GF-D8 (cell line): ENCODE measurements at places on chromosomes 5 and 9.

GRCh38 chr5:160960592-160960991, 108.6 kb upstream of the ATP10B start:
- DNase-seq: no peak

GRCh38 chr5:149400304-149400703, 21.2 kb upstream of the IL17B start:
- DNase-seq: no peak

DNA sequence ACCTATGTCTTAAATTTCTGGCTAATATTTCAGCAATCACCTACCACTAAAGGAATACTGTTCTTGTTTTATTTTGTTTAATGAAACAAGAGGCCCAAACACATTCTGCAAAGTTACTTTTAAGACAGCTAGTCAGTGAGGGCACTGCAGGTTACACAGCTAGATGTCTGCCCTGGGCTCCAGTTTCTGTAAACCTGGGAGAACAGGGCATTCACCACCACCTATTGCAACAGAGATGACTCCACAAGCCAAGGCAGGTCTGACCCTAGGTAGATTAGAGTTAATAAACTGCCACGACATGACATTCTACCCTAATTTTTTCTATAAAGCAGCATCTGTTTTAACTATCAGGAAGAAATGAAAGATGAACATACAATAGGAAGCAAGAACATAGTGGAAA, 90.8 kb downstream of the SLF1 start:
- DNase-seq: no peak

DNA sequence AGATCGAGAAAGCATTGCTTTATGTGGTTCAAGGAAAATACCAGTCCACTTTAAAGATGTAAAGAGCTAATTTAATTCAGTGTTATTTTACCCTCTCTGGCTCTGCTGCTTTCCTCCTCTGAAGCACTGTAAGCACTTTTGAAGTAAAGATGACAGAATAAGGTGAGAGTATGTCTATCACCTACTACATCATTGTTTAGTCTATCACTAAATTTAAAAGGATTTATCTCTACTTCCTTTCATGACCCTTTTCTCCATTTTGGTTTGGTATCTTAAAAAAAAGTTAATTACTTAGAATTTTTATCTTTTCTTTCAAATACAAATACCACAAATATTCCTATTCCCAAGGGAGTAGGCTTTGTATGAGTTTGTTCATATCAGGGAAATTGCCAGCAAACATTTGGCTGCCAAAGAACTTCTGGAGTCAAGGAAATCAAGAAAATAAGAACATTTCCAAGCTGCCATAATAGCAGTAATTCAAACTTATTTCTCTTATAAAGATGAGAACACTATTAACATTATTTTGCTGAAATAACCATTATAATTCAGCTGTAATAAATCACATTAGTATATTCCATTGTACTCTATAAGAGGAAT, 77.8 kb downstream of the SLC38A9 start:
- DNase-seq: no peak

- DNase-seq: no peak
Measured at GRCh38 chr5:127024821-127025220, 5.5 kb downstream of the MARCHF3 start.

DNA sequence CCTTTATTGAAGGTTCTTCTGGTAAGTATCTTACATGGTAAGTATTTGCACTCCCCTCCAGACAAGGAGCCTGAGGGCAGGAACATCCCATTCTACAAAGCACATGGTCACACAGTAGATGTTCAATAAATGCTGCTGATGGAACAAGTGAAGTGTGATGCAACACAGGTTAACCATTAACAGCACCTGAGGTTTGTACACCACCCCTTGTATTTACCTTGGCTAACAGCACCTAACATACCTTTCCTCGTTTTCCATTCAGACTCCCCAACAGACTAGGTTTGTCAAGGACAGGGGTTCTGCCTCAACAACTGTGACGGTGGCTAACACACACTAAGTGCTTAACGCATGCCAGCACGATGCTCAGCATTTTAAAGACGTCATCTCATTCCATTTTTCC, 213.6 kb downstream of the MAPKAP1 start:
- no peak for DNase-seq

- DNase-seq: peak; percentile 54
Measured at GRCh38 chr5:10760096-10760920, 726 bp downstream of the DAP start.

- no peak for DNase-seq
Measured at GRCh38 chr9:136862849-136863622, 3.1 kb downstream of the EDF1 start.

- DNase-seq: no peak
Measured at GRCh38 chr9:124256517-124257069, 1.2 kb upstream of the NEK6 start.

DNA sequence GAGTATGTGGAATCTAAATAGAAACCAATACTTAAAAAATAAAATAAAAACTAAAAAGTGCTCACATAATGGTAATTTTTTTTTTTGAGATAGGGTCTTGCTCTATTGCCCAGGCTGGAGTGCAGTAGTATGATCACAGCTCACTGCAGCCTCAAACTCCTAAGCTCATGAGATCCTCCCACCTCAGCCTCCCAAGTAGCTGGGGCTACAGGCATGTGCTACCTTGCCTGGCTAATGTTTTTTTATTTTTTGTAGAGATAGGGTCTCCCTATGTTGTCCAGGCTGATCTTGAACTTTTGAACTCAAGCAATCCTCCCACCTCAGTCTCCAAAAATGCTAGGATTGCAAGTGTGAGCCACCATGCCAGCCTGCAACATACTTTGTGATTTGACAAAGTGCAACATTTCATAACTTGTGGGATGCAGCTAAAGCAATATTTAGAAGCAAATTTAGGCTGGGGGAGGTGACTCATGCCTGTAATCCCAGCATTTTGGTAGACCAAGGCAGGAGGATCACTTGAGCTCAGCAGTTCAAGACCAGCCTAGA, 18.4 kb downstream of the AP3B1 start:
- DNase-seq: no peak

DNA sequence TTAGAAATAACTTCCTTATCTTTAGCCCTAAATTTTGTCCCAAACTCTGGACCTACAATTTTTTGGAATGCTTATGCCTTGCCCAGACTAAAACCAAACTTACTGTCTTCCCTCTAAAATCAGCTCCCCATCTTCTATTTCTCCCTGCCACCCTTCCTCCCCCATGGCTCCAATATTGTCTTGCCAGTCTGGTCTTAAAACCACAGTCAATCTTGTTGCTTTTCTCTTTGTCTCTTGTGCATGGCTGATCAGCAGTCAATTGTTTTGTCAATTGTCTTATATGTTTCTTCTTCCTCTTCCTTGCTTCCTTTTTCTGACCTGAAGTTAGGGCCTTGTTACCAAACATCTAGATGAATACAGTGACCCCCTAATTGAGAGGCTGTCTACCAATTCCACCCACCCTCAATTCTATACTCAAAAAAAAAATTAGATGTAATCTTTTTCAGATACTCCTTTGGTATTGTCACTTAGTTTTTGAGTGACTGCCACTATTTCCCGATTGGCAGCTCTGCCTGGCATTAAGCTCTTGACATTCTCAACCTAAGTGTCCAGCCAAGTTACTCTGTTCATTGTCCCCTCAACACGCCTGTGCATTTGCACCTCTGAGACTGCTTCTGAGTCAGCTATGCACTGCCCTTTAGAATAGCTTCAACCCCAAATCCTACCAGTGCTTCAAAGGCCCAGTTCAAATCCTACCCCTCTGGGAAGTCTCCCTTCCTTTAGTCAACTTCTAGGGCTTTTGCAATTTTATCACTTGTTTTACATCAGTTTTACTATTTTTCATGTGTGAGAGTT, 2.5 kb downstream of the PDCD1LG2 start:
- no peak for DNase-seq

GRCh38 chr5:59637884-59638580, 255.5 kb downstream of the PDE4D start:
- DNase-seq: no peak

DNA sequence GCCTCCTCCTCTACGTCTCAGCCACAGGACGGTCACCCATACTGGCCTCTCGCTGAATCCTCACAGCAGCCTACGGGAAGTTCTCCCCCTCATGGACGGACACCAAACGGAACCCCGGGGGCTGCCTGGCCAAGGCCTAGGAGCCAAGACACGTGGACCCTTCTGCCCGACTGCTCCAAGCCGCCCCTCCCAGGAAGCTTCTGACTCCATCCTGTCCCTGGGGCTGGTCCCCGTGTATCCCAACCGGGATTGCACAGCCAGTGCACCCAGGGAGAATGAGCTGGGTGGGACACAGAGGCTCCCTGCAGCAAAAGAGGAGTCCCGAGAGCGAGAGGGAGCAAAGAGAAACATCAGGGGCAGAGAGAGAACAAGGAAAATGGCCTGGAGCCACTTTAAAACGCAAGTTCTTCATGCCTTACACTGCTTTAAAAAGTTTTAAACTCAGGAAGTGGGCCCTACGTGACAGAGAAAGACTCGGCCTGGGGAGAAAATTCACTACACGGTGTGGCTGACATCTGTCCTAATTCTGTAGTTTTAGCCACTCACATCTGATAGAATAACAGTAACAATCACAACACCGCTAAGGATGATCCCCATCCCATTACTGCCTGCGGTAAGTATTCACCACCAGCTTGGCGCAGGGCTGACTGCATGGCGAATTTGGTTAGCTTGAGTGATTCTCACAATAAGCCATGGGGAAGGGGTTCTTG, 3.0 kb downstream of the FAM78A start:
- peak; percentile 46 for DNase-seq

- no peak for DNase-seq
Measured at GRCh38 chr9:95045751-95046150, 271.8 kb downstream of the FANCC start.

DNA sequence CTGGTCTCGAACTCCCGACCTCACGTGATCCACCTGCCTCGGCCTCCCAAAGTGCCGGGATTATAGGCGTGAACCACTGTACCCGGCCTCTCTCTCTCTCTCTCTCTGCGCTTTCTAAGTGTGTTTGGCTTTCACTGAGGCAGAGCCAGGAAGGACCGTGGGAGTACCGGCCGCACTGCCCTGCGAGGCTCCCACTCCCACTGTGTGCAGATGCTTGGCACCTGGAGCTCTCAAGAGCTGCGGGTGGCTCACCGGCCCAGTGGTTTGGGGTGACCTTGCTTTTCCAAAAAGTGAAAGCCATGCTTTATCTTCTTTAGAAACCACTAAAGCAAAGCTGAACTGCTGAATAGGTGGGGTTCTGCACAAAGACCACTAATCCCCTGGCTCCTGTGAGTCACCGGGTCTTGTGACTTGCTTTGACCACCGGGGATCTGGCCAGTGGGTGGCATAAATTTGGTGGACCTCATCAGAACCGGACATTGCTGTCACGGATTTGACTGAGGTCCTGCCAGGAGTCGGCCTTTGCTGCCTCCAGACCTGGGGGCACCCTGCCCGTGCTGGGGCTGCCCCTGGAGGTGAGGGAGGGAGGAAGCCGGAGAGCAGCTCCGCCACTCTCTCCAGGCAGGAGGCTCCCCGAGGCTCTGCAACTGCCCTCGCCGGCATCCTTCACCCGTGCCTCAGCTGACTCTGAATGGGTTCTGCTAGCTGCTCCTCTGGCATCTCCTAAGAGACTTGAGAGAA, 228.9 kb downstream of the FANCC start:
- DNase-seq: no peak

DNA sequence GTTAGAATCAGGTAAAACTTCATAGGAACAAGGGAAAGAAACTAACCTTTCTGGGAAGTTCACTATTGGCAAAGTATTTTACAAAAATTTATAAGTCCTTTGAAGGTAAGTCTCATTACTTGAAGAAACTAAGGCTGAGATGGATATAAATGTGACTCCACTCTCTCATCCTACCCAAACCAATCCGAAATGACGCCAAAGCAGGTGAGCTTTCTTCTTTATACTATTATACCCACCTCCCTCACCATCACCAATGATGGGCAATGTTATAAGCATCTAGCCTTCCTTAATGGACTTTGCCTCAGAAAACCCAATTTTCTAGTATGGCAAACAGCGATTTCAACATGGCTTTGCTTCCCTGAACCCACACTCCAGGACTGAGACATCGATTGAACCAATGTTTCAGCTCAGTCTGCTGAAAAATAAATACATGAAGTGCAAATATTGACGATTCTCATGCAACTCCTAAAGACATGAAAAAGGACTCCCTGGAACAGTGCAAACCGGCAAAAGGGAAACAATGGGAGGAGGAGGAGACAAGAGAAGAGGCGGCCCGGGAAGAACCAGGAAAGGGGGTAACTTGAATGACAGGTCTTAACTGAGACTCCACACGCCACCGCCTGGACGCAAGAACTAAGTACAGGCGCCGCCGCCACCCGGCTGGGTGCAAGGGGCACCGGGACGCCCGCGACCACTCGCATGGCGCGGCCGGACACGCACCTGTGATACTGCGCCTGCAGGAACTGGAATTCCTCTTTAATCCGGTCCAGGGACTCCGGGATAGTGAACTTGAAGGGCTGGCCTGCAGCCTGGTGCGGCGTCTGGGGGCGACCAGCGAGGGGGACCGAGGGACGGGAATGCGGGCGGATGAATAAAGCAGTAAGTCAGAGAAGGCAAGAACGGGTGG, 2.5 kb downstream of the TLE1 start:
- DNase-seq: no peak

- DNase-seq: no peak
Measured at GRCh38 chr5:135477613-135478066, 25.5 kb upstream of the TIFAB start.

DNA sequence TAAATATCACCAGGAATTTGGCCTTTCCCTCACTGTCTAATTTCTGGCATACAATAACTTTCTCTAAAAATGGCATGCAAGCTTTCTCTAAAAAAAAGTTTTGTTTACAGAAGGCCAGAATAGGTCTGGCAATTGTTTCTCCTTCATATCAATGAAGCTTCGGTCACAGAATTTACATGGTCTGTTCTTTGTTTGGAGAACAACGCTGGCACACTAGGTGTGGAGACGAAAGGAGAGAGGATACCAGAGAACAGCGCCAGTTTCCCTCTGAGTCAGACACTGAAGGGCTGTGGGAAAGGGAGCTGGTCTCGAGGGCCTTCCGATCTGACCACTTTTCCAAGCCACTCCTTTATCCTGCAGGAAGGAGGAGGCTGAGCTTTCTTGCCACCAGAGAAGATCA, 60.1 kb upstream of the ITGA1 start:
- DNase-seq: no peak

- DNase-seq: peak; percentile 18
Measured at GRCh38 chr9:104872656-104873488, 55.1 kb downstream of the ABCA1 start.

- DNase-seq: peak; percentile 58
Measured at GRCh38 chr5:10424124-10424731, 17.5 kb upstream of the ROPN1L start.

DNA sequence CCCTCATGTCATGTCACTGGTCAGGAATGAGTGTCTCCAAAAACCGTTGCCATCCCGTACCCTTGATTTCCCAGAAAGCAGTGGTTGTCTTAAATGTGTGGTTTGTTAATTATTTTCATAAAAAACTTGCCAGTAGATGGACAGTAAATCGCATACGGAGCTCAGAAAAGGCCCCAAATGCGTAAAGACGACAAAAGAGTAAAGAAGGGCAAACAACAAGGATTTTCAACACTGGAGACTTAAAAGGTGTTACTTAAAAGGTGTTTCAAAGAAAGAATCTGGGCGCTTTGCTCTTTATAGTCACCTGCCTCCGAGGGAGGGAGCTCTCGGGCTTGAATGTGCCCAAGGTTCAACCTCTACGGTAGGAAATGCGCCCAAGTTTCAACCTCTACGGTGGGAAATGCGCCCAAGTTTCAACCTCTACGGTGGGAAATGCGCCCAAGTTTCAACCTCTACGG, 734 bp downstream of the KIF27 start:
- peak; percentile 51 for DNase-seq

- DNase-seq: no peak
Measured at GRCh38 chr5:39053189-39053588, 21.0 kb downstream of the RICTOR start.

- no peak for DNase-seq
Measured at GRCh38 chr5:145937432-145938250, 1.3 kb downstream of the SH3RF2 start.
